ENCODE measurements at places on chromosomes 11 and 22. TPM values are rescaled to one million over a fixed set of nuclear protein-coding genes. Genes with fewer than 3 reads are reported as not detected.

- no peak for DNase-seq
Observed at GRCh38 chr11:73983741-73984538, 1.3 kb upstream of the UCP2 start.

Gene YAP1
- polyA plus RNA-seq: 144 TPM

Gene NLRP14
- 0.06 TPM for polyA plus RNA-seq

DNA sequence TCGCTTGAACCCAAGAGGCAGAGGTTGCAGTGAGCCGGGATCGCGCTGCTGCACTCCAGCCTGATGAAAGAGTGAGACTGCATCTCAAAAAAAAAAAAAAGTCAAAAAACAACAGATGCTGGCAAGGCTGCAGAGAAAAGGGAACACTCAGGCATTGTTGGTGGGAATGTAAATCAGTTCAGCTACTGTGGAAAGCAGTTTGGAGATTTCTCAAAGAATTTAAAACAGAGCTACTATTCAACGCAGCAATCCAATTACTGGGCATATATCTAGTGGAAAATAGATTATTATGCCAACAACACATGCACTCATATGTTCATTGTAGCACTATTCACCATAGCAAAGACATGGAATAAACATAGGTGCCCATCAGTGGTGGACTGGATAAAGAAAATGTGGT, 89.7 kb downstream of the EFCAB6 start:
- DNase-seq: no peak

Gene KDM4E
- polyA plus RNA-seq: not detected

DNA sequence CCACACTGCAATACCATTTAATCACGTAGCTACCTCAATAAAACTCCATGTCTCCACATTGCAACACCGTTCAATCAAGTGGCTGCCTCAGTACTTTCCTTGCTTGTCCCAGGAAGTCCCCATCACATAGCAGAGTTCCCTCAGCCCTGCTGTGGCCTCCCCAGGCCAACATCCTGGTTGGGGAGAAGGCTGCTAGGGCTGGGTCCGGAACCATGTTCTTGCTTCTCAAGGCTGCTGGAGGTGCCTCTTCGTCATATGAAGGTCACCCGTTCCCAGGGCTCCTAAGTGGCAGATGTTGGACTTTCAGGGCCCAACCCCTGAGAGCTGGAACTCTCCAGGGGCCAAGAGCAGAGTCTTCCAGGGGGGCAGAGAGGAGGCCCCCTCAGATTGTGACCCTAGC, 3.3 kb downstream of the ART5 start:
- no peak for DNase-seq

Gene NLRP6
- not detected for polyA plus RNA-seq

Gene DEUP1
- not detected for polyA plus RNA-seq

GRCh38 chr11:66976028-66976467, 944 bp downstream of the C11orf86 start:
- no peak for DNase-seq

DNA sequence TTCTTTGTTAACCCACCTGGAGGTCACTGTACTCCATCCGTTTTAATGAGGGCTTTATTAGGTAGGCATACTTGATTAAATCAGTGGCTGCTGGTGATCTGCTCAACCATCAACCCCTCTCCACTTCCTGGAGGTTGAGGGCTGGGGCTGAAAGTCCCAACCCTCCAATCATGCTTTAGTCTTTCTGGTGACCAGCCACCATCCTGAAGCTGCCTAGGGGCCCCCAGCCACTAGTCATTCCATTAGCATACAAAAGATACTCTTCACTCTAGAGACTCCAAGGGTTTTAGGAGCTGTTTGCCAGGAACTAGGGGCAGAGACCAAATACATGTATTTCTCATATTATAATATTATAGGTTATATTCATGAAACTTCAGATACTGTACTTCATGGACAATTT, 13.5 kb downstream of the DNAJC24 start:
- DNase-seq: no peak

Gene OR2AG2
- polyA plus RNA-seq: 0.11 TPM

DNA sequence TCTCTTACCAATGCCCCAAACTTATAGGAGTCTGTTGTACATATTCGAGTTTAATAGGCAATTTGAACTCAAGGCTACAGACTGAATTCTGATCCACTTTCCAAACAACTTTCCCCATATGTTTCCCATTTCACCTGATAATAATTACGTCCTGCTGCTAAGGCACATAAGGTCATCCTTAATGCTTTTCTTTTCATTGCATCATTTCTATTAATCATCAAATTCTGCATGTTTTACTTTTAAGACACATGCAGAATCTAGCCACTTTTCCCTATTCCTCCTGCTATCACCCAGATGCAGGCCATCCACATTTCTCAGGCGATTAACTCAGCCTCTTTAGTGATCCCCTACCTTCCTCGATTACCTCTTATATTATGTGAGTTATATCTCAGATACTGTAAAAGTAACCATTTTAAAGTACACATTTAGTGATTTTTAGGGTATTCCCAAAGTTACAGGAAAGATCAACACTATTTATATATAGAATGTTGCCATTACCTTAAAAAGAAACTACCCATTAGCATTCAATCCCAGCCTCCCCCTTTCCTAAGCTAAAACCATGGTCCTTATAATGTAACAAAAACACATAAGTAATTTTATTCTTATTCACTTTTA, 14.9 kb downstream of the XKR3 start:
- DNase-seq: no peak

Gene UPB1
- not detected for polyA plus RNA-seq

Gene PKDREJ
- 0.01 TPM for polyA plus RNA-seq

DNA sequence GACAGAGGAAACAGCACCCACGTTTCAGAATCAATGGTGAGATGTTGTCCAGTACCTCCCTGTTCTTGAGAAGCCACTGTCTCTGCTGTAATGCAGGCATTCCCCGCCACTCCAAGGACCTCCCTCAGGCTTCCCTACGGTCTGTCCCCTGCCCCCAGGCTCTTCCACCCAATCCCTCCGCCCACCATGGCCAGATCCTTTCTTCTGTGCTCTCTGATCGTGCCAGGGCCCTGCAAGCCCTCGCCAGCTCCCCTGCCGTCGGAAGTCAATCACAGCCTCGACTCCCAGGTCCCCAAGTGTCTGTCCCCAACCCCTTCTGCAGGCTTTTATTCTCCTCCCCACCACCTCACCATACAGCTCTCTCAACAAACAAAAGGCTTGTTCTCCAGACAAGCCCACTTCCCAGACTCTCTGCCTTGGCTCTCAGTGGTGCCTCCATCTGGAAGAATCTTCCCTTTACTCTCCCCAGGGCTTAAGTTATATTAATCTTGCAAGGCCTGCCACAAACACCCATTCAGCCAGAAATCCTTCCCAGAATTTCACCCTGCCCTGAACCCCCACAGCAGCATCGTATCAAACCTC, 13.7 kb downstream of the SCN4B start:
- no peak for DNase-seq

Gene CNGA4
- polyA plus RNA-seq: 0.07 TPM

- DNase-seq: no peak
Observed at GRCh38 chr11:104602643-104603042, 295.6 kb downstream of the CASP12 start.

DNA sequence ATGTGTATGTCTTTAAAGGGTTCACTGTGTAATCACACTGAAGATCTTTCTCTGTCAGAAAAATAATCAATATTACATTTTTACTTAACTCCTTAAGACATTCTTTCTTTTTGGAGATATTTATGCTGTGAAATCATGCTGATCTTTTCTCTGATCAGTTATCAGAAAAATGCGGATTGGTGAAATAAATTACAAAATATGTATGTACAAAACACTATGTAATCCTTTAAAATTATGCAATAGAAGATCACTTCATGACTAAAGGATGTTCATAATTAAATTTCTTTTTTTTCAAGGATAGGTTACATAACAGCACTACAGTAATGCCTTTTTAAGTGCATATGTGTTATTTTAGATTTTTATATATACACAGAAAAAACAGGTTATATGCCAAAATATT, 24.7 kb downstream of the BTBD10 start:
- DNase-seq: no peak

GRCh38 chr11:28615542-28615941, 507.4 kb downstream of the METTL15 start:
- DNase-seq: no peak

GRCh38 chr11:111194860-111195568, 50.5 kb upstream of the POU2AF2 start:
- no peak for DNase-seq
